ENCODE measurements at places on chromosomes 2 and 18.

- DNase-seq = no peak
These were observed 172.2 kb downstream of the GLI2 start for GRCh38 chr2:120907822-120908221.

DNA sequence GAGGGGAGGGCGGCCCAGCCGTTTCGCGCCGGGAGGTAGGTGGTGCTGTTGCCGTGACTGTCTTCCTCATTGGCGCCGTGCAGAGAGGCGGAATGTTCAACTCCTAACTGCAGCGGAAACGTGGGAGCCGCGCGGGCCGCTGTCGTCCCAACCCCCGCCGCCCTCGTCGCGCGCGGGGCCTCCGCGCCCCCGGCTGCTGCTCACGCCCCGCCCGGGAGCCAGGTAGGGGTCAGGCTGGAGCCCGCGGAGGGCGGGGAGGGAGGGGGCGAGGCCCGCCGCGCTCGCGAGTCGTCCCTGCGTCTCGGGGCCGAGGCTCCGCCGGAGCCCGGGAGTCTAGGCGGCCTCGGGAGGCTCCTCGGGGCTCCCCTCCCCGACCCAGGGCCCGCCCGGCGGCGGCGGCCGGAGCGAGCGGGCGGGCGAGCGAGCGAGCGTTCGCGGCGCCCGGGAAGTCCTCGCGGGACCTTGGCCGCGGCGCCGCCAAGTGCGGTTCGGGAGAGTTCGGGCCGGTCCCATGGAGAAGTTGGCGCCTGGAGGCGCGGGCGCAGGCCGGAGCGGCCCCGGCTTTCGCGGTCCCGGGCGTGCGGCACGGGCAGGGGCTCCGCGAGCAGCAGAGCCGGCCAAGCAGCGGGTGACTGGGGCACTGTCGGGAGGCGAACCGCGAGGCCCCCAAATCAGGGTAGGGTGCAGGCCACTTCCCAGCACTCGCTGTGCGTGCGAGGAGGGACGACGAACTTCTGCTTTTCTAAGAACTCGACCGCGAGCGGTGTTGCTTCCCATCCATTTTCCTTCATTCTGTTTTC lies at the start of gene MAP3K20:
Gene MAP3K20 (plus strand): TSS at position 66 of the 800 bp plus-strand sequence. CDS start 15,186 bp downstream, outside the sequence.
- peak; percentile 69 for DNase-seq

- no peak for DNase-seq
These were observed 110.6 kb downstream of the HNRNPLL start for GRCh38 chr2:38492042-38492615.

- DNase-seq = no peak
These were observed 27.9 kb upstream of the ASNSD1 start for GRCh38 chr2:189633392-189633811.

DNA sequence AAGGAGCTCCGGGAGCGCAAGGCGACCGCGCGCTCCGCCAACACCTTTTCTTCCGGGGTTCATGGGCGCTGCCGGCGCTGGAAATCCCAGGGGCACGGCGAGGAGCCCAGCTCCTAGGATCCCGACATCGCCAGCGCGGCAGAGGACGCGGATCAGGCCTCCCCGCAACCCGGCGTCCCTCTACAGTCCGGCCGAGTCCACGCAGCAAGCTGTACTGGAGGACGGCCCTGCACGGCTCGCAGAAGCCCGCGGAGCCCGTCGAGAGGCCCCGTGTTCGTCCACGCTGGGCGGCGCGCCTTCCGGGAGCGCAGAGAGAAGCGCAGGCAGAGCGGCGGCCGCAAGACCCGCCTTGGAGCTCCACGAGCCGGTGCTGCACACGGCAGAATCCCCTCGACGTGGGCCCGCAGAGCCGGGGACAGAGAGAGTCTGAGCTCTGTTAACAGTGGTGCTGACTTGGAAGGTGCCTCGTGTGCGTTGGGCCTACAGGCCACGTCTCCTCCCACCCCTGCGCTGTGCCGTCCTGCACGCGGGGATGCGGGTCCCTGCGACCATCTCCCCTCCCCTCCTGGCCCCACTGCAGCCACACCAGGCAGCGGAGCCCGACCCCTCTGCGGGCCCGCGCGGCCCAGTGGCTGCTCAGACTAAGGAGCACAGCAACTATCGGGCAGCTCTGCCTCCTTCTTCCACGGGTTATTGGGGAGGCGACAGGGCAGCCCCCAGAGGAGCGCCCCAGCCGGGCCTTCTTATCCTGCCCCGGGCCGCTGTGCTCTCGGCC lies 28.1 kb upstream of the PTPN2 start:
- DNase-seq = no peak

DNA sequence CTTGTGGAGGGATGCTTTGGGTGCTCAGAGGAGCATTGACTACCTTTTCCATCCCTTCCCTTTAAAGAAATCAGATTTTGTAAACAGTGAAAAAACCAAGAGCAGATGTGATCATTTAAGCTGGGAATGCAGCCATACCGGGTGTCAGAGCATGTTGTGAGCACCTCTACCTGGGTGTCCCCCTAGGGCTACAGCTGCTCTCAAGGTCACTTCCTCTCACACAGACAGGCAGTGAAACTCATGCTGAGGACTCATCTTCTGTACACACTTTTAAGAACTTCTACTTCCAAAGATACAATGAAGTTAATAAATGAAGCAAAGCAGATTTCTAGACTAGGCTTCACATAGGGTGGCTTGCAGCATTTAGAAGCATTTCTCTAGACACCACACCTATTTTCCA lies 48.4 kb upstream of the FRZB start:
- DNase-seq = no peak

- DNase-seq = no peak
These were observed 34.7 kb downstream of the PTPN18 start for GRCh38 chr2:130390460-130391057.

DNA sequence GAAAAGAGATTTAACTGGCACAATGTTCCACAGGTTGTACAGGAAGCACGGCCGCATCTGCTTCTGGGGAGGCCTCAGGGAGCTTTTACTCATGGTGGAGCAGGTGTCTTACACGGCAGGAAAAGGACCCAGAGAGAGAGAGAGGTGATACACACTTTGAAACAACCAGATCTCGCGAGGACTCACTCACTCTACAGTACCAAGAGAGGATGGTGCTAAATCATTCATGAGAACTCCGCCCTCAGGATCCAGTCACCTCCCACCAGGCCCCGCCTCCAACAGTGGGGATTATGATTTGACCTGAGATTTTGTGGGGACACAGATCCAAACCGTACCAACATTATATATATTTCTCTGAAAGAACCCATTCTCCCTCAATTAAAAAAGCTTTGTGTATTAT lies 79.7 kb upstream of the DOCK10 start:
- no peak for DNase-seq

DNA sequence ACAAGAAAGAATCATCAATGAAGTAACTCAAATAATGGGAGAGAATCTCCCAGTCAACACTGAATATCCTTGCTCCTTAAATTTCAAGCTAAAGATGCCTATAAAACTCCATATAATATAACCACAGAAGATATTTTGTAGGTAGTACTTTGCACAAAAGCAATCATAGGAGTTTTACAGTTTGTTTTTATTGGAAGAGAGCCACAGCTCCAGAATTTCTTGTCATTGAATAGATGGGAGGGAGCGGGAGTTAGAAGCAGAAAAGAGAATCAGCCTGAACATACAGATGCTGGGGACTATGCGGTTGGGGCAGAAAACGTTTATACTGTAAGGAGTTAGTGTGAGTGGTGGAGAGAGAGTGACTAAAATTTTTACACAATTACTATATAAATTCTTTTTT lies 18.3 kb upstream of the SMAD4 start:
- no peak for DNase-seq

DNA sequence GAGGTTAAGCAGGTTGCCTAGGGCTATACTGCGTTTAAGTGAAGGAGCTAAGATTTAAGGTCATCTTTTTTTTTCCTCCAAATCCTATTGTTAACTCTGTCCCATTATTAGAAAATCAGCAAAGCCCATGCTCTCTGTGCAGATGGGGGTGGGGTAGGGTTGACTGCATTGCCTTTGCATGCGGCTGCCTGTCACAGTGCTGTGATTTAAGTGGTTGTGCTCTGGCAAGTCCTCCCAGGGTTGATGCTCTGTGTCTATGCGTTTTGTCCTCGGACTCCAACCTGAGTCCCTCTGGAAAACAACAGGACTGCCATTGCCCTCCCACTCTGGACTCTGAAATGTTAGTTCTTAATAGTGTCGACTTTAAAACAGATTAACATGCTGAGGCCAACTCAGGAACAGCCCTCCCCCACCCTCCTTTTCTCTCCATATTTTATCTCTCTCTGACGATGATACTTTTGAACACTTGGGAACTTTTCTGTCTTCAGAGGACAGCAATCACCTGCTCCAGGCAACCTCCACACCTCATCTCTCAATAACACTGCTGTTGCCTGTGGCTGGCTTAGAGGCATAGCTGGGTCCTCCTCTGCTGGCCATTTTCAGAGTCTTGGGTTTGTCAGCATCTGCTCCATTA lies 5.8 kb downstream of the FHOD3 start:
- no peak for DNase-seq

DNA sequence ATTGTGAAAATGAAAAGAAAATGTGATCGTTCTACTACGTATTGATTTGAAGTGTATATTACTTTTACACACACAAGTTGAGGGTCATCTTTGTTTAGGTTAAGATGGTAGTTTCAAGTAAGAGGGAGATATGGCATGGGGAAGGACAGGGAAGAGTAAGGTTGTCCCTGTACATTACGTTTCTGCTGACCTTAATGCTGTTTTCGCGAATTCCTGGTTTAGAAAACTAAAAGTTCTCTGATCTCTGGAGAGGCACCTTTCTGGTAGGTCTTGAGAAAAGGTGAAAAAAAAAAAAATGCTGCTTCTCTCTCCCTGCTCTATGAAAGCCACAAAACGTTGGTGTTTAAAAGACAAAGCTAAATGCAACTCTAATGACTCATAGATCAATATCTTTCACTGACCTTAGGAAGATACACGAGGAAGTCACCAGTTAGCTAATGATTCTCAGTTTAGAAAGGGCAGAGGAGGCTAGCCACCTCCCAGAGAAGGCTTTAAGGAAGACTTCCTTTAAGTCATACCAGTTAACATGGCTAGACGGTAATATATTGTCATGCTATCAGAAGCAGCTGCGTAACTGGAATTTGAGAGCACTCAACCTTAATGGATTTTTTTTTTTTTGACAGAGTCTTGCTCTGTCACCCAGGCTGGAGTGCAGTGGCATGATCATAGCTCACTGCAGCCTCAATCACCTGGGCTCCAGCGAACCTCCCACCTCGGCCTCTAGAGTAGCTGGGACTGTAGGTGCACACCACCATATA lies 13.2 kb downstream of the TXNDC2 start:
- no peak for DNase-seq
